Stimulated activated CD4-positive, alpha-beta T cell treated with anti-CD3 and anti-CD28 coated beads, Interleukin-1b, Interleukin-23, amount 100 ng/mL, for 1 hour (primary cell): ENCODE measurements at places on chromosomes 4 and X.

DNA sequence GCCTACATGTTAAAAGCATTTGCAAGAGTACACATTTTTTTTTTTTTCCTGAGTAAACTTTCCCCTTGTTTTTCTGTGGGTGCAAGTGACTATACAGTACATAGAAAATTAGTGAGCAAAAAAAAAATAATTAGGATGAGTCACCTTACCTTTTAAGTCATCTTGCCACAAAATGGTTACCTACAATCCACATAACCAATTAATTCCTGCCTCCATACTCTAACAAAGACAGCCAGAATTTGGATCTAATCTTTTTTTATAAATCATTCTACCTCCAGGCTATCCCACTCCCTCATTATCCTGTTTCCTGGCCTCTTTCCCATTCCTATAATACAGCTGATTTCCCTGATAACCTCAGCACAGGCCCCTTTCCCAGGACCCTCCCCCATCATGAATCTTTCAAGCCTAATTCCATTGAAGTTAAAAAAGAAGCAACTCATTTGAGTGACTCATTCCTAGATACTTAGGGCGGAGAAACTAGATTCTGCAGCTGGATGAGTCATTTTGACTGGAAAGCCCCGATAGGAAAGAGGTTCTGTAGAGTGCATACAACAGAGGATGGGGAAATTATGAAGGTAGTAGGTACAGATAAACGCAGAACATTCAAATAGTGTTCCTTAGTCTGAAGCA, 128.2 kb downstream of the C4orf51 start:
- no peak for DNase-seq

DNA sequence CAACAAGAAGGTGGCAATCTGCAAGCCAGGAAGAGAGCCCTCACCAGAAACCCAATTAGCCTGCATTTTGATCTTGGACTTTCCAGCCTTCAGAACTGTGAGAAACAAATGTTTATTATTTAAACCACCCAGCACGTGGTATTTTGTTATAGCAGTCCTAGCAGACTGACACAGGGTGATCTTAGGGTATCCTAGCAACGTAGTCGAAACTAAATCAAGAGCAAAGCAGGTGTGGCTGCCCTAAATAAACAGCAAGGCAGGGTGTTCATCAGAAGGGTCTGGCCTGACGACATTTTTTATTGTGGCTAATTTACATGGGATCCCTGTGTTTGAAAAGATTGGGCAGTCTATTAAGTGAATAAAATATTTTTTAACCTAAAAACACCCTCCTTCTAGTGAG, 198.8 kb downstream of the VEGFC start:
- DNase-seq: no peak

DNA sequence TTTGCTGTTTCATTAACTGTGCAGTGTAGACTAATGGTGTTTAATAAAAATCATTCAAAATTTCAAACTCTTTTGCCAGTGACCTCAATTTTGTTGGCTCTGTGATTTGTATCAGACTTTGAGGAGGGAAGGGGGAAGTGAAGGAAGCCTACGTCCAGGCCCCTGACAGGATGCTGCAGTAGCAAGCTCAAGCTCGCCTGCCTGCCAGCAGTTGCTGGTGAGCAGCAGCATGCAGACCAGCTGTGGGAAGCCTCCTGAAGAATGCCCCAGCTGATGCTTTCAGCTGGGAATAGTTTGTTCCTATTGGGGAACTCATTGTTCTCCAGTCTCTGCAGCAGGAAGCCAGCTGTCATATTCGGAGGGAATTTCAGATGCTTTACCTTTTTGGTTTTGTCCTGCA, 495.2 kb downstream of the AFF2 start:
- no peak for DNase-seq

DNA sequence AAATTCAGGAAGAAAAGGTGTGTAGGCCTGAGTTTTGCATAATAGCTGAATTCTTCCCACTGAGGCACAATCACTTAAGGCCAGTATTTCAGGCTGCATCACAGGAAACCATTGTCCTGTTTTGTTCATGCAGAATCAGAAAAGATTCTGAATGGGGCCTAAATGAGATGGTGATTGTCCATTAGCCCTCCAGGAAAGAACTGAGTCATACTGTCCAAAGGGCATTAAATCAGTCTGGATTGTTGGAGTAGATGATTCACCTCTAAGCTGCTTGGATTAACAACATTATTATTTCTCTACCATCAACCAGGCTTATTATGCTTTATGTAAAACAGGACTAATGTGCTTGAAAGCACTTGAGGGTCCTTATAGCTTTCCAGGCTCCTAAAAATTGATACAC, 36.2 kb downstream of the CT47B1 start:
- DNase-seq: no peak

GRCh38 chr4:11704186-11704830, 275.6 kb upstream of the HS3ST1 start:
- no peak for DNase-seq
